ENCODE measurements at places on chromosomes 12 and 14.

DNA sequence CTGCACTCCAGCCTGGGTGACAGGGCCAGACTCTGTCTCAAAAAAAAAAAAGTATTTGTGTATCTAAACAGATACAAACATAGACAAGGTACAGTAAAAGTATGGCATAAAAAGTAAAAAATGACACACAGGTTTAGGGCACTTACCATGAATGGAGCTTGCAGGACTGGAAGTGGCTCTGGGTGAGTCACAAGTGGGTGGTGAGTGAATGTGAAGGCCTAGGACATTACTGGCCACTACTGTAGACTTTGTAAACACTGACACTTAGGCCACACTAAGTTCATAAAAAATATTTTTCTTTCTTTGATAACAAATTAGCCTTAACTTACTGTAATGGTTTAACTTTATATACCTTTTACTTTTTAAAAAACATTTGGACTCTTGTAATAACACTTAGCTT is 38.0 kb upstream of the EIF5 start:
- DNase-seq: no peak

DNA sequence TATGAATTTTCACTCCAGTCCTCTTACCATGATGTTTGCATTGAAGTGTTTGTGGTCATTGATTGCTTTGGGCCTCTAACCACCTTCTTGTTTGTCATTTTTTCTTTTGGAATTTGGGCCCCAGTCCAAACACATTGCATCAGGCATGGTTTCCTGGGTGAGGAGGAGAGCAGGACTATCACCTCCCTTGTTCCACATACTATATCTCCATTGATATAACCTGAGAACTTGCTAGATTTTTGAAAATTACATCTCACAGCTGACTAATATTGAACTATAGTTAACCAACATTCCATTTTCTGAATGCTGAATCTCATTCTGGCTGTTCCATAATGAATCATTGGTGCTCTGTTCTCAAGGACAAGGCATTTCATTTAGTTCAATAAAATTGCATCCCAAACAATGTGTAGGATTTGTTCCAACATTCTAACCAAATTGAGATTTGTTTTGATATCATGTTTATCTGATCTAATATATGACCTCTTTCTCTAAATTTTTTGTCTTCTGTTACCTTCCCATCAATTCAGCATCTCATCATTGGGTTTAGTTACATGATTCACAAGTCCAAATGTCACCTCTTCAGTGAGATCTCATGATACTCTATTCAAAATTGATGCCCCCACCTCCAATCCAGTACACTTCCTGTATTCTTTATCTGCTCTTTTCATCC is 329.0 kb downstream of the ZFP36L1 start:
- no peak for DNase-seq

- no peak for DNase-seq
These were observed 44.1 kb downstream of the SCARB1 start for GRCh38 chr12:124819525-124819924.

DNA sequence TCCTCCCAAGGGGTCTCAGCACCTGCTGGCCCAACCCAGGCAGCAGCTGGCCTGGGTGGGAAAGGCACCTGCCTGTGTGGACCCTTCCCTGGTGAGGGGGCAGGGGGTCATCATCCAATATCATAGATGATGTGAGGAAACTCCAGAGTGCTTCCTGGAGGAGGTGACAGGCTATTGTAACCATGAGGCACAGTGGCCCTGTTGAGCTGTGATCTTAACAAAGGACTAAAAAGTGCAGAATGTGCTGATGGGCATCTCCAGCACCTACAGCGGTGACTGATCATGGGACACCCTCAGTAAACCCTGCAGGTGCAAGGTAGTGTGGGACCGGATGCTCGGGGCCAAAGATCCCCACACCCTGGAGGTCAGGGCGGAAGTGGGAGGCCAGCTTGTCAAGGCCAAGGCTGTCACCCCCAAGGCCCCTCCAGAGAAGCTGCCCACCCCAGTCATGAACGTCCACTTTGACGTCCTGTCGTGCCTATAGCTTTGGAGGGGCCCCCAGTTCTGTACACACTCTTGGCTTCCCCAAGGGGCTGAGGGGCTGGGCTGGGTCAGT is 7.5 kb downstream of the MMP17 start:
- no peak for DNase-seq

- DNase-seq: no peak
These were observed 284.2 kb downstream of the ADAMTS20 start for GRCh38 chr12:43267818-43268217.
